ENCODE measurements at places on chromosomes 11 and 22.

DNA sequence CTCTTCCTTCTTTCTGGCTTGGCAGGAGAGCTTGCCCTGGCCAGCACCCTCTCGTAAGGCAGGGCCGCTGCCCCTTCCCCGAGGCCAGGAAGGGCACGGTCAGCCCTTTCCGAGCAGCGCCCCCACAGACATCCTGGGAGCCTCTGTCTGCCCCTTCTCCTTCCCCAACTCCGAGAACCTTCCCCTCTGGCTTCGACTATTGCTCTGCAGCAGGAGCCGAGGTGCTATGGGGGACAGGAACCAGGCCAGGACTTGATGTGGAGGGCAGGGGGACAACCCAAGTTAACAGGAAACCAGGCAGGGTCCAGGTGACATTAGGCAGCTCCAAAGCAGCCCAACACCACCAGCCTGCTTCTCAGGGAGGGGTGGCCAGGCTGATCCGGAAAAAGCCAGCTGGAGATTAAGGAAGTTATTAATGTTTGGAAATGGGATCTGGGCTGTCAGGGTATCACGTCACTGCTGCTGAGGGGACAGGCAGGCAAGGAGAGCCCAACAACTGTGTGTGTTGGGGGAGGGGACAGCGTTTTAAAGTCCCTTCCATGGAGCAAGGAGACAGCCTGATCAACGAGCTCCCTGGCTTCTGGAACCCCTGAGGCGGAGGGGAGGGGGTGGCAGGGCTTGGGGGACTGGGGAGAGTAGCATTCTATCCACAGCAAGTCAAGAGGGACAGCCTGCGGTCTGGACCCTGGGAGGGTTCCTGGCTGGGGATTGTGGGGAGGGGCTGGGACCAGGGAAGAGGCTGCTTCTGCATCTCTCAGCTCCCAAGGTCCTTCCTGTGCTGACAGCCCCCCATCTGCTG, 27.3 kb downstream of the SYT7 start:
- DNase-seq: no peak

GRCh38 chr22:40056559-40056958, 61.8 kb downstream of the FAM83F start:
- DNase-seq: no peak

DNA sequence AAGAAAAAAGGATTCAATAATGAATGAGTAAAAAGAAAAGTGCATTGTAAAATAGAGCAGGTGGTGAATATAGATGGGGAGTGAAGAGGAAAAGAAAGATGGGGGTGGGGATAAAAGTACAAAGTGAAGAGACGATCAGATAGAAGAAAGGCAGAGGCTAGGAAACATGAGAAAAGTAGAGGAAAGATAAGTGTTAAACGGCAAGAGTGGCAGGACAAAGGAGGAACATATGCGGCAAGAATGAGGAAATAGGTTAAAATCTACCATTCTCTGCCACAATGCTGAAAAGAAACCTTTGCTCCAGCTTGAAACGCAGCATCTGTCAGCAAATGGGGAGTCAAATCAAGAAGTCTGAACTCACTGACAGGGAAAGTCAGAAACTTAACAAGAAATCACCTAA, 6.8 kb downstream of the FUT4 start:
- DNase-seq: no peak

- DNase-seq: no peak
These were observed 6.0 kb downstream of the MALAT1 start for GRCh38 chr11:65504674-65505465.

- no peak for DNase-seq
These were observed 125.7 kb downstream of the MRTFA start for GRCh38 chr22:40510631-40511364.

DNA sequence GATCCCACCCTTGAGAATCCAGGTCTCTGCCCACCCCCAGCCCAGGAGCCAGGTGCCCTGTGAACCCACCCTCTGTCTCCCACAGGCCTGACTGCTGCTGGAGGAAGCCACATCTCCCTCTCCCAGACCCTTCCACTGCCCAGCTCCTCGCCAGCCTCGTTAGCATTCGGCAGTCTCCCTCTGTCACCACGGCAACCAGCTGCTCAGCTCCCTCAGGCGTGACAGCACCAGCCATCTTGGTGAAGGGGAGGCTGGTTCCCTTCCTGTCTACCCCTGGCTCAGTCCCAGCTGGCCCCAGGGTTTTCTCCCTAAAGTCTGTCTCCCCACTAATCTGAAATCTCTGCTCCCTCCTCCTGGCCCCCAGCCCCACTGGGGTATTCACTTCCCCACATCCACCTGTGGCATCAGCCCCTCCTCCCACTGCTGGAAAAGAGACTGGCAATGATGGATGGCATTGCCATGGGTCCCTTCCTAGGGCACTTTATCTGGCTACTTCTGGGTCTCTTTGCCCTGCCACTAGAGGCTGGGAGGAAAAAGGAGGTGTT, 28.1 kb downstream of the NRXN2 start:
- DNase-seq: peak; percentile 92

Measured in NCI-H1092 (cell line).